ENCODE measurements at places on chromosomes 16 and 17. TPM values are rescaled to one million over a fixed set of nuclear protein-coding genes. Genes with fewer than 3 reads are reported as not detected.

The KRTAP1-1 gene
- total RNA-seq, result not detected

The TRIM37 gene
- 25.9 TPM for total RNA-seq

The KIF2B gene
- total RNA-seq, result not detected

The MYCBPAP gene
- total RNA-seq, result 0.49 TPM

The NOS2 gene
- total RNA-seq, result 0.33 TPM

The ZNF75A gene
- total RNA-seq, result 11.9 TPM

The ODAD4 gene
- 1.6 TPM for total RNA-seq

The TBC1D16 gene
- 19.0 TPM for total RNA-seq

The PPP1R27 gene
- total RNA-seq, result 0.27 TPM

The STX1B gene
- total RNA-seq, result 2.3 TPM

The VAT1L gene
- 0.02 TPM for total RNA-seq

The EVI2B gene
- total RNA-seq, result 0.09 TPM

The FAM20A gene
- total RNA-seq, result 0.13 TPM

The CCL5 gene
- total RNA-seq, result 0.80 TPM

The KCNH4 gene
- total RNA-seq, result 0.29 TPM

The CACNA1H gene
- total RNA-seq, result 17.4 TPM

The ABCA10 gene
- total RNA-seq, result 0.06 TPM

The ULK2 gene
- total RNA-seq, result 18.6 TPM

The KRTAP9-2 gene
- not detected for total RNA-seq

The CHST4 gene
- total RNA-seq, result not detected

The CCNF gene
- total RNA-seq, result 24.8 TPM

The ZNF778 gene
- 10.2 TPM for total RNA-seq

The CXCL16 gene
- 21.2 TPM for total RNA-seq

The BCL6B gene
- total RNA-seq, result not detected

The MSLN gene
- total RNA-seq, result 2.8 TPM

The KIFC3 gene
- 96.7 TPM for total RNA-seq

The OR1A1 gene
- total RNA-seq, result not detected

The KRT33A gene
- not detected for total RNA-seq

The TEKT1 gene
- 0.16 TPM for total RNA-seq

The ZNF594 gene
- total RNA-seq, result 1.5 TPM

The CX3CL1 gene
- total RNA-seq, result 0.07 TPM

The EVPLL gene
- total RNA-seq, result not detected

The GPR142 gene
- total RNA-seq, result not detected

The TEDC2 gene
- total RNA-seq, result 17.7 TPM

The TMEM132E gene
- total RNA-seq, result 0.01 TPM

The WSCD1 gene
- 3.6 TPM for total RNA-seq

The C16orf96 gene
- 0.06 TPM for total RNA-seq

The PRSS36 gene
- 1.2 TPM for total RNA-seq

The CSH1 gene
- not detected for total RNA-seq

The KRTAP4-6 gene
- total RNA-seq, result not detected

The CLDN6 gene
- 0.14 TPM for total RNA-seq

The KRTAP2-3 gene
- not detected for total RNA-seq

The TEX14 gene
- 0.36 TPM for total RNA-seq

The TMIGD1 gene
- total RNA-seq, result not detected

The ALDH3A1 gene
- total RNA-seq, result 1,194 TPM

The CBX2 gene
- total RNA-seq, result 11.9 TPM

The SPNS3 gene
- total RNA-seq, result not detected

The DNAH9 gene
- total RNA-seq, result 0.13 TPM

The KRT32 gene
- total RNA-seq, result not detected
